ENCODE measurements at places on chromosomes 6 and 20.
A peak's percentile ranks its signal among the peaks of the same experiment; 100 is the strongest.

DNA sequence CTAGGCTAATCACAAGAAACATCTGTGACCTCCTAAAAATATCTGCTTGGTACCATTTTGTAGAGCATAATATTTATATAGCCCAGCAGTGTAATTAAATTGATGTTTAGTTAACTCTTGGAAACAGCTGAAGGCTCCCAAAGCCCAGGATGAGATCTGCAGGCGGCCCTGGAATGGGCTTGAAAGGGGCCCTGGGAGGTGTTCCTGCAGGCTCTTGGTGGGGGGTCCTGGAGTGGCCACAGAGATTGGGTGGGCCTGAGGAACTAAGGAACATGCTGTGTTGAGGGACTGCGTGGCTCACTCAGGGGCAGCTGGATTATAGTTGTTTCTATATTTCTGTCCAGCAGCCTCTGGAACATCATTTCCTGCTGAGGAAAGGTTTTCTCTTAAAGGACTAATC lies 9.2 kb downstream of the SCP2D1 start:
- DNase-seq: no peak

- DNase-seq: no peak
These were observed 41.3 kb upstream of the IL20RA start for GRCh38 chr6:137086031-137086430.

DNA sequence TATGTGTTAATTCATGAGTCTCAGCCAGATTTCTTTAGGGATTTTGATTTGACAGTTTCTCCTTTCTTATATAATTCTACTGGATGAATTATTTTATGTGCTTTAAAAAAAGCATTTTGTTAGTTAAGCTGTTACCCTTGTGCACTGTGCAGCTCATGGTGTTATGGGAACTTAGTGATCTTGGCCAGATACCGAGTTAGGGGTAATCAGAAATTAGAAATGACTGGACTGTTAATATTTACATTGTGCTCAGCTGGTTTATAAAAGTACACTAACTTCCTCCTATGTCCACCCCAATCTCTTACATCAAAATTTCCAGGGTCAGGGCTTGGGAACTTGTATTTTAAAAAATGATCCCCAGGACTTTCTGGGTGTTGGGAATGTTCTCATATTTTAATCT lies 260.0 kb downstream of the ZFAND3 start:
- DNase-seq: no peak

DNA sequence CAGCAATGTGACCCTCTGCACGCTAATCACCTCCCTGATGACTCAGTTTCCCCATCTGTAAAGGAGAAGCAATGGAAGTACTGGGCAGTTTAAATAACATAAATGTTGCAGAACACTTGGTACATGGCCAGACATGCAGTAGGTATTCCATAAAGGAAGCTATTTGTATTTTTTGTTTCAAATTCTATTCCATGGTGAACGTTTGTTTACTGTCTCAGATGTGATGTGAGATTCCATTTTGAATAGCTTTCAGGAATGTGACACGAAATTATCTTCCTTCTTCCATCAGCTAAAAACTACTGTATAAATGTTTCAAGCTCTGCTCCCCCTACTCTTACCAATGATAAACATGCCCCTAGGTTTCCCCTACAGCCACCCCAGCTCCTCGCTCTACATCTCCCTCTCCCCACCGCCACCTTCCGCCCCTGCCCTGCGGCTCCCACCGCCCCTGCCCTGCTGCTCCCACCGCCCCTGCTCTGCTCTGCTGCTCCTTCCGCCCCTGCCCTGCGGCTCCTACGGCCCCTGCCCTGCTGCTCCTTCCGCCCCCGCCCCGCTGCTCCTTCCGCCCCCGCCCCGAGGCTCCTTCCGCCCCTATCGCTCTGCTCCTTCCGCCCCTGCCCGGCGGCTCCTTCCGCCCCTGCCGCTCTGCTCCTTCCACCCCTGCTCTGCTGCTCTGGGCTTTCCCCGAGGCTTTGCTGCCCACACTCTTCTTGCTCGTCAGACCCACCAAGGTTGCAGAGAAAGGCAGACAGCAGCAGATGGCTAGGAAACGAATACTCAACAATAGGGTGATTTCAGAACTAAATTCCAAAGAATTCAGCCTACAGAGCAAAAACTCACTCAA lies 78.9 kb downstream of the THBS2 start:
- DNase-seq: no peak

DNA sequence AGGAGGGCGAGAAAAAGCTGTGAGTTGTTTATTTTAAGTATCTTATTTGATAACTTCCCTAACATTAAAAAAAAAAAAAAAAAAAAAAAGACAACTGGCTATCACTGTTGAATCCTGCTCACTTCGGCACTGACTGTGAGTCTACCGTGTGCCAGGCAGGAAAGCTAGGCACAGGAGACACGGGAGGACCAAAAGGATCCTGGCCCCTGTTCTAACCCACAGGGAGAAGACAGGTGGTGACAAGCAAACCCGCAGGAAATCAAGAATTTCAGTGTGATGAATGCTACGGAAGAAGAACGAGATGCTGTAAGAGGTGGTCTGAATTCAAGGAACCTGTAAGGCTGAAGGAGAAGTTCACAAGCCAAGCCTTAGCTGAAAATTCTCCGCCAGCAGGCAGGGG lies 94.7 kb upstream of the NFATC2 start:
- no peak for DNase-seq

- DNase-seq: no peak
These were observed 238.2 kb downstream of the PRKN start for GRCh38 chr6:162489101-162489976.

DNA sequence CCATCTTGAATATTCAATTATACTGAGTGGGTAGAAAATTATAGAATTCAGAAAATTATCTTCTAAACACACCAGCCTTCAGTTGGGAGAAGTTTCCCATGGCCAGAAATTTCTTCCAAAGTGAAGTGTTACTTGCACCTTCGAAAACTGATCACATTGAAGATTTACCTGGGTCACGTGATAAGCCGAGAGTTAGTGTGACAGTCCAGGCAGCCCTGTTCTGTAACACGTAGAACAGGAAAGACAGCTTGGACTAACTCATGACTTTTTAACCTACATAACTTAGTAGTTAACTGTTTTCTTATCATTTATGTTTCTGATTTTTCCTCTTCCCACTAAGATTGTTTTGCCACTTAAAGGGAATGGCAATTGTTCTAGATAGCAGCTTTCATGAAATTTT lies 118.3 kb upstream of the MTHFD1L start:
- DNase-seq: no peak

DNA sequence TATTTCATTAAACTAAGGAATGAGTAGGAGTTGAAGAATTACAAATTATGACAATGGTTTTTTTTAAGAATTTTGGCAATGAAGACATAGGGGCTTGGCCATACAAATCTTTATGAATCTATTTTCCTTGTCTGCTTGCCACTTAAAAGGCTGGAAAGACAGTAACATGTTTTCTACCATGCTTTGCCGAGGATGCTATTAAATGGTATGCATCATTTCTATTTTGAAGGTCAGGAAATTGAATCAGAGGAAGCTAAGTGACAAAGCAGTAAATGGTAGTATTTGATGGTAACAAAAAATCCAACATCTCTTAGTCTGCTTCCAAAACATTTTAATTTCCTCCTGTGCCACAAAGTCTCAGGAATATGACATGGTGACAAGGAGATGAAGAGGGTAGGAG lies 287.2 kb downstream of the RFPL4B start:
- no peak for DNase-seq

GRCh38 chr6:20056350-20056992 lies 155.8 kb downstream of the MBOAT1 start:
- peak; percentile 50 for DNase-seq

- DNase-seq: no peak
These were observed 118.8 kb downstream of the CDKAL1 start for GRCh38 chr6:20653085-20653479.

DNA sequence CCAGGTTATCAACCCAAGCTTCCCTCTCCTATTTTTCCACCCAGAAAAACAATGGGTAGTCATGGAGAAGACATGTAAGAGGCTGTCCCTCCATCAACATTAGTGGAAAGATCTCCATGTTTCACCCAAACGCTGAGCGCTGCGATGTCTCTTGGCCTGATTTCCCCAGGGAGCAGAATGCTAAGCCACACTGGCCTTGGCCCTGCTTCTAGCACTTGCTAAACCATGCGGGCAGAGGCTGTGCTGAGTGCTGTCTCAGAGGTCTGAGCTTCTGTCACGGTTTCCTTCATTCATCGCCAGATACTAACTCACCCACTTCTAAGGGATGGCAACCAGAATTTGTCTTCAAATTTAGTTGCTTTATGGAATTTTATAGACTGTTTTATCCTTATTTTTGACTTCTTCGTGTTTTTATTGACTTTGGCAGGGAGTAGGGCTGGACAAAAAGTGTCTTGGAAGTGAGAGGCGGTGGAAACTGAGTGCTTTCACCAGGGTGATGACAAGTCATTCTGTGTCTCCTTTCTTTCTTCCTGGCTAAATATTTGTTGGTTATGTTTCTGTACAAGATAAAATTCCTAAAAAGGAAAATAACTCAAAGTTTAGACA lies 181.4 kb upstream of the UST start:
- DNase-seq: no peak

DNA sequence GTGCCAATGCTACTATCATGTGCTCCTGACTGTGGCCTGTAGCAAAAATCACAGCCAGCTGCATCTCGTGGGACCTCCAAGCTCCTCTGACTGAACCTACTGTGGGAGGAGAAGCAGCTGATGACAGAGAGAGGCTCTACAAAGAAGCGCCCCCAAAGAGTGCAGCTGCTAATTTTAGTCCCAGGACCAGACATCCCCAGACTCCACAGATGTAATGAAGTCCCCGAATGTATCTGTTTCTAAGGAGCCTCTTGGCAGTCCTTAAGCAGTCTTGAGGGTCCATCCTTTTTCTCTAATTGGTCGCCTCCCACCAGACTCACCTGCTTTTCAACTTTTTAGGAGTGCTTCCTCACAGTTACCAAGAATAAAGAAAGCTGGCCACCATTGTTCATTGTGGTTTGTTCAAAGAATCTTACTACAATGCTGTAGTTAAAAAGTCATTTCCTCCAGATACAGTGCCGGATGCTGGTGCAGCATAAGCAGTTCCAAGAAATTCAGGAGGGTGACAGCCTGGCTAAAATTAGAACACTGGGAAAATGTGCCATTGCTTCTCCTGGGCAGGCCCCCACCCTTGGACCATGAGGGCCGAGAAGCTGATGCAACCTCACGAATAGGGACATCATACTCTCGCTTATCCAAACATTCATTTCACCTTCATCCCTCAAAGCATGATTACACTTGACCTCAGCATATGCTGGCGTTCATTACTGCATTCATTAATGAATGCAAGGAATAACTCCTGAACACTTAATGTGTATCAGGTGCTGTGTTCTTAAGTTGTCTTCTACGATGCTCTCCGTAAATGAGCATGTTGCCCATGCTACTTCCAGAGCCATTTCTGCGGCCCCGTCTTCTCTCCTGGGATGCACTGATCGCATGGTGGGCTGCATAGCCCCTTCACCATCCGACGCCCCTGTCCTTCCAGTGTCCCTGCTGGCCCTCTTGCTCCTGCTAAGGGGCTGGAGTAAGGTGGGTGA lies 66.4 kb downstream of the LY86 start:
- peak; percentile 80 for DNase-seq

DNA sequence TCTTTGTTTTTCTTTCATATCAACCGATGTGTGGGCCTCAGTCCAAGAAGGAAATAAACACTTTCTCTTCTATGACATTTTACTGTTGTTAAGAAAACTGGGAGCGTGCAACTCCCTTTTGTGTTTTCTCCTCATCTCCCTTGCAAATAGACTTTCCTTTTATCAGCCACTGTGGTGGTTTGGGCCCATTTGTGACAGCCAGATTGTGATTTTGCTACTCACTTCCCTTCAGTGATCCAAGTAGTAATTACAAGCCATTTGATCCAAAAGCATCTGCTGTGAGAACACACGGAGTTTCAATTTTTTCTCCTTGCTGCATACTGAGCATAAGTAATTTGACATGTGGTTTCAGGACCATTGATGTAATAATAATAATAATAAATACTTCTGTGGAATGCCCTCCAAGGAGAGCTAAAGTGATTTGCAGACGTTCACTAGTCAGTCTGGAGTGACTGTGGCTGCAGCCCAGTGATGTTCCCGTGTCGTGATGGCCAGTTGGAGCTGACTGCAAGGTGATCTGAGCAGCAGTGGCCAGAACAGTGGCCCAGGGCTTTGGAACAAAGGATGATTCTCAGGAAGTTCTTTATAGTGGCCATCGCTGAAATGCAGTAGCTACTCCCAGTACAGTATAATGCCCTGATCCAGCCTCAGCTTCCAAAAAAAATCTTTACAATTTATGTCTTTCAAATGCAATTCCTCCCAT lies 91.9 kb upstream of the CLDN20 start:
- peak; percentile 74 for DNase-seq

- peak; percentile 4 for DNase-seq
These were observed 79.0 kb downstream of the ANKEF1 start for GRCh38 chr20:10113746-10114145.

GRCh38 chr6:16380220-16380809 lies 141.9 kb downstream of the GMPR start:
- DNase-seq: no peak

- peak; percentile 22 for DNase-seq
These were observed 19.5 kb upstream of the SIRT5 start for GRCh38 chr6:13554929-13555333.

- no peak for DNase-seq
These were observed 7.8 kb downstream of the E2F3 start for GRCh38 chr6:20409427-20409971.

GRCh38 chr6:118122801-118123200 lies 215.7 kb downstream of the SLC35F1 start:
- no peak for DNase-seq

DNA sequence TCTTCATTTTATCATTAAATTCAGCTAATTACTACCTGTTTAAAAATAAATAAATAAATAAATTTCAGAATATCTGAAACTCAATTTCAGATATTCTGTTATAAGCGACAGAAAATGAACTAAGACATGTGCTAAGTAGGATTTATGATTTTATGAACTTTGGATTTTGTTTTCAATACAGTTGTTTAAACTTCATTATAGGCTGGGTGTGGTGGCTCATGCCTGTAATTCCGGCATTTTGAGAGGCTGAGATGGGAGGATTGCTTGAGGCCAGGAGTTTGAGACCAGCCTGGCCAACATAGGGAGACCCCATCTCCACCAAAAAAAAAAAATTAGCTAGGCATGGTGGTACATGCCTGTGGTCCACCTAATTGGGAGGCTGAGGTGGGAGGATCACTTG lies 36.0 kb downstream of the AFG1L start:
- DNase-seq: no peak

Data from fibroblast of skin of scalp (primary cell).